ENCODE measurements at places on chromosomes 1 and 21. TPM values are rescaled to one million over a fixed set of nuclear protein-coding genes. Genes with fewer than 3 reads are reported as not detected.

DNA sequence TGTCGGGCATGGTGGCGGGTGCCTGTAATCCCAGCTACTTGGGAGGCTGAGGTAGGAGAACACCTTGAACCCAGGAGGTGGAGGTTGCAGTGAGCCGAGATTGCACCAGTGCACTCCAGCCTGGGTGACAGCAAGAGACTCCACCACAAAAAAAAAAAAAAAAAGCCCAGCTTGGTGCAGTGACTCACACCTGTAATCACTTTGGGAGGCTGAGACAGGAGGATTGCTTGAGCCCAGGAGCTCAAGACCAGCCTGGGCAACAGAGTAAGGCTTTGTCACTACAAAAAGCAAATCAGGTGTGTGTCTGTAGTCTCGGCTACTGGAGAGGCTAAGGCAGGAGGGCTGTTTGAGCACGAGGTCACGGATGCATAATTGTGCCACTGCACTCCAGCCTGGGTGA lies 5.0 kb upstream of the H6PD start:
- no peaks in the 10 kb centered on the region for H3K36me3 ChIP-seq
- H3K4me1 ChIP-seq = peaks cover 4% of the 10 kb centered on the region
- no peak overlapping the region for H3K27ac ChIP-seq
- H3K27me3 ChIP-seq = peaks cover 10% of the 10 kb centered on the region

DNA sequence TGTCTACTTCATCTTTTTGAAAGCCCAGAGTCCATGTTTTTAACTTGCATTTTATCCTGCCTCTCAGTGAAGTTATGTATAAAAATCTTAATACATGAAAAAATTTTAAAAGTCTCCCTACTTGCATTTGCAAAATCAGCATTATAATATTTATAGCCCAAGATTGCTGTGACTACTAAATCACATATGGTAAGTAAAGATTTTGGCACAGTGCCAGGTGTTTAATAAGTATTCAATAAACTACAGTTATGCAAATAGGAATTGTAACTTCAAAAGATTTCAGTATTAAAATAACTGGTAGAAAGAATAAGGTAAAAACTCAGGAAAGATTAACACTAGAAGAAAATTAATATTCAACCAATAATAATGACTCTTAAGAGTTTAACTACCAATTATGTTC lies 641.7 kb downstream of the LRRIQ3 start:
- DNase-seq = no peak
- H3K36me3 ChIP-seq = no peaks in the 10 kb centered on the region
- H3K4me1 ChIP-seq = no peaks in the 10 kb centered on the region
- H3K27ac ChIP-seq = no peak overlapping the region
- H3K27me3 ChIP-seq = no peaks in the 10 kb centered on the region
- no peak overlapping the region for H3K4me3 ChIP-seq

DNA sequence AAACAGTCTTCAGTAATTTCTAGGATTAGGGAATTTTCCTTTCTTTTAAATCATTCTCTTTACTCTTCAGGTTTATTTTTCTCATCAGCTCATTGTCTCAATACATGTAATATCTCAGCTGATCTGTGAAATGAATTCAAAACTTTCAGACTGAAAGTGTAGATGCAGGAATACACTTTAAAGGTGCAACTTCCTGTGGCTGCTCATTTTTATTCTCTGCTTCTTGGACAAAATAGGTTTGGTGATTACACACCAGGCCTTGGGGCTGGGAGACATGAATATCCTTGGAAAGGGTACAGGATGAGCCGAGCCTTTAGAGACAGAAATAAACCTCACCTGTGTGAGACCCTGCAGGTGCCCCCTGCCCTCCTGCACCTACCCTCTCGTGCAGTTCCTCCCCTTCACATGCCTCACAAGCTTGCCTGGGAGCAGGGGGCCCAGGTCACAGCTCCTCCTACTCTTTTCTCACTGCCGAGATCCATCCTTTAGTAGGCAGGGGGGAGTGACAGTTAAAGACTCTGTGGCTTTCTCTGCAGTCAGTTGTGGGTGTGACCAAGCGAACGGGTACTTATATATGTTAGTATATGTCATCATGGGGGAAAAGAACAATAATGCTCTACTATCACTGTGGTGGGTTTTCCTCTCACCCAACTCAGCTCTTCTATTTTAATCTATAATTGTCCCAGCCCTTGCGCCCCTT lies 23.6 kb downstream of the XCL2 start:
- peaks cover 26% of the 10 kb centered on the region for H3K4me1 ChIP-seq
- no peak for DNase-seq
- H3K27me3 ChIP-seq = no peaks in the 10 kb centered on the region

GRCh38 chr1:17618558-17619247 lies 79.2 kb downstream of the ARHGEF10L start:
- H3K4me1 ChIP-seq = peaks cover 2% of the 10 kb centered on the region
- H3K27ac ChIP-seq = no peak overlapping the region
- DNase-seq = no peak
- H3K27me3 ChIP-seq = peaks cover 41% of the 10 kb centered on the region
- H3K4me3 ChIP-seq = no peak overlapping the region

The GSTM1 gene
- 34.5 TPM for total RNA-seq

- H3K36me3 ChIP-seq = no peaks in the 10 kb centered on the region
- no peak overlapping the region for H3K4me3 ChIP-seq
- H3K4me1 ChIP-seq = no peaks in the 10 kb centered on the region
- H3K27ac ChIP-seq = no peak overlapping the region
These were observed 409.4 kb downstream of the VAV3 start for GRCh38 chr1:107555578-107555977.

The NGF gene
- not detected for total RNA-seq

DNA sequence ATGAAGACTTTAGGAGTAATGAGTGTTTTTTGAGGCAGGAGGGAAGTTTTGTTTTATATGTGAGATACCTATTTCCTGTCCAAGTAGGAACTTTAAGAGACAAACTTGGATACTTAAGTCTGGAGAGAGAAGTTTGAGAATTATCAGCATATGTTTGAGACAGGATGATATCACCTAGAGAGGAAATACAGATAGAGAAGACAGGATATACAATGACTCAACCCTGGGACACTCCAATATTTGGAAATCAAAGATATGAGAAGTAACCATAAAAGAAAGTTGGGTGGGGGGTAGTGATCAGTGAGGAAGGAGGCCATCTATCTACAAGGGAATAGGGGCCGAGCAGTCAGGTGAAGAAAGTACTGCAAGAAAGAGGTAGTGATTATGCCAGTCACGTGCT lies 6.5 kb downstream of the LCE7A start:
- no peak for DNase-seq
- no peak overlapping the region for H3K27ac ChIP-seq
- H3K36me3 ChIP-seq = no peaks in the 10 kb centered on the region
- H3K27me3 ChIP-seq = peaks cover 17% of the 10 kb centered on the region

GRCh38 chr21:42121794-42122193 lies 50.7 kb downstream of the UMODL1 start:
- DNase-seq = no peak
- no peak overlapping the region for H3K27ac ChIP-seq

The CENPS gene
- total RNA-seq = 3.8 TPM

- H3K4me1 ChIP-seq = peaks cover 2% of the 10 kb centered on the region
- H3K4me3 ChIP-seq = no peak overlapping the region
- H3K27me3 ChIP-seq = no peaks in the 10 kb centered on the region
- no peak for DNase-seq
- no peak overlapping the region for H3K27ac ChIP-seq
- no peaks in the 10 kb centered on the region for H3K36me3 ChIP-seq
These were observed 90.9 kb downstream of the TMEM200B start for GRCh38 chr1:29032841-29033240.

- peaks cover 29% of the 10 kb centered on the region for H3K27me3 ChIP-seq
- peaks cover under 1% of the 10 kb centered on the region for H3K4me1 ChIP-seq
- H3K27ac ChIP-seq = no peak overlapping the region
- no peak for DNase-seq
- H3K4me3 ChIP-seq = no peak overlapping the region
- H3K36me3 ChIP-seq = no peaks in the 10 kb centered on the region
These were observed 131.5 kb upstream of the LMO4 start for GRCh38 chr1:87197156-87197555.

DNA sequence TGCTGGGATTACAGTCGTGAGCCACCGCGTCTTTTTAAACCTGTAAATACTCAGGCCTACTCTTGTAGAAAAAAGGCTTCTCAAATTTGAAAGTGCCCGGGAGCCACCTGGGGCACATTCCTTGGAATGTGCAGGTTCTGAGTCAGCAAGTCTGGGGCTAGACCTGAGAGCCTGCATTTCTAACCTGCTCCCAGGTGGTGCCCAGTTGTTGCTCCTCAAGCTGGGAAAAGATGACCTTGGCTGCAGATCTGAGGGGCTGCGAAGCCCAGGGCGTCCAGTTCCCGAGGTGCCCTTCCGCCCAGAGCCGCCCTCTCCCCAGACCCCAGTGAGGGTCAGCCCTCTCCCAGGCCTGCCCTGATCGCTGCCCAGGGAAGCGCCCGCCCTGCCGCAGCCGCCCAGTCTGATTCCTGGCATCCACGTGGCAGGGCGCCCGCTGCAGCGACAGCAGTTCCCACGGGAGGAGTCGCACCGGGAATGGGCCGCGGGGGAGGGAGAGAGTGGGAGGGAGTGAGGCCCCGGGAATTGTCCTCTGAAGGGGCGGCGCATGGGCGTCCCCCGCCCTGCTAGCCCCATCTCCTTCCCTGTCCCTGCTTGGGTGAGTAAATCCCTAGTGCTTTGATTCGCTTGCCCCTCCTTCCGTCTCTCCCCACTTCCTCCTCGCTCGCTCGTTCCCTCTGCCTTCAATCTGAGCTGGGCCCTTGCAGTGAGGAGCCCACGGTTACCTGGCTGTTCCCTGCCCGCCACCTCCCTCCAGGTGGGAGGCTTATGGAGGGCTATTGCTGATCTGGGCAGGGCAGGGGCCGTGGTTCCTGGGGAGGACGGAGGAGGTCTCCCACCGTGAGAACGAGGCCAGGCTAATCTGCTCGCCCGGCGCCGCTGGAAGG lies 18.8 kb upstream of the TENT5B start:
- H3K27ac ChIP-seq = no peak overlapping the region
- H3K27me3 ChIP-seq = peaks cover 10% of the 10 kb centered on the region
- H3K4me3 ChIP-seq = no peak overlapping the region
- H3K36me3 ChIP-seq = peaks cover 3% of the 10 kb centered on the region

The UBE2U gene
- total RNA-seq = not detected

GRCh38 chr21:16180614-16181013 lies 450.8 kb downstream of the USP25 start:
- DNase-seq = no peak
- H3K4me3 ChIP-seq = no peak overlapping the region
- H3K36me3 ChIP-seq = no peaks in the 10 kb centered on the region
- H3K27ac ChIP-seq = no peak overlapping the region
- peaks cover 3% of the 10 kb centered on the region for H3K4me1 ChIP-seq
- H3K27me3 ChIP-seq = peaks cover 5% of the 10 kb centered on the region

The ADAMTS4 gene
- 0.31 TPM for total RNA-seq

DNA sequence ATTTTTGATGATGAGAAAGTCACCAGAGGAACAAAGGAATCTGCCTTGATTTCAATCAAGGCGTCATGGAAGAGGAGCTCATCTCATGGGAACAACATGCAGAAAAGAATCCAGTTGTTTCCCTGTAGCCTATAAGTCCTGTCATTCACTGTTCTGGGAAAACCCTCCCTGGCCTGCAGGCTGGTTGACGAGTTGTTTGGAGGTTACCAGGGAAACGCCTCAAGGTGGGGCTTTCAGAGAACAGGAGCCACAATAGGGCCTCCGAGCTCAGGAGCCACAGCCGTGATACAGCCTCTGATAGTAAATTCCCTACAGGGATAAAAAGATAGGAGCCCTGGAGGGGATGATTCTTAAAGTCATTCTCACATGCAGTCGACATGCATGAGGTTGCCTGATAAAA lies 135.2 kb downstream of the PSMG1 start:
- DNase-seq = no peak
- H3K27me3 ChIP-seq = peaks cover 12% of the 10 kb centered on the region
- no peak overlapping the region for H3K27ac ChIP-seq
- H3K4me1 ChIP-seq = no peaks in the 10 kb centered on the region
- H3K4me3 ChIP-seq = no peak overlapping the region
- H3K36me3 ChIP-seq = no peaks in the 10 kb centered on the region

GRCh38 chr21:28509031-28509430 lies 483.6 kb downstream of the LTN1 start:
- H3K4me1 ChIP-seq = no peaks in the 10 kb centered on the region
- no peak for DNase-seq
- H3K4me3 ChIP-seq = no peak overlapping the region
- H3K36me3 ChIP-seq = no peaks in the 10 kb centered on the region
- H3K27ac ChIP-seq = no peak overlapping the region

The GBP2 gene
- total RNA-seq = 98.8 TPM

- no peaks in the 10 kb centered on the region for H3K4me1 ChIP-seq
- DNase-seq = no peak
- H3K27ac ChIP-seq = no peak overlapping the region
- H3K27me3 ChIP-seq = no peaks in the 10 kb centered on the region
- peaks cover 7% of the 10 kb centered on the region for H3K36me3 ChIP-seq
- H3K4me3 ChIP-seq = no peak overlapping the region
These were observed 9.8 kb upstream of the IPO9 start for GRCh38 chr1:201818971-201819750.

The TAS1R3 gene
- total RNA-seq = 0.96 TPM

The SLC44A5 gene
- 1.1 TPM for total RNA-seq

DNA sequence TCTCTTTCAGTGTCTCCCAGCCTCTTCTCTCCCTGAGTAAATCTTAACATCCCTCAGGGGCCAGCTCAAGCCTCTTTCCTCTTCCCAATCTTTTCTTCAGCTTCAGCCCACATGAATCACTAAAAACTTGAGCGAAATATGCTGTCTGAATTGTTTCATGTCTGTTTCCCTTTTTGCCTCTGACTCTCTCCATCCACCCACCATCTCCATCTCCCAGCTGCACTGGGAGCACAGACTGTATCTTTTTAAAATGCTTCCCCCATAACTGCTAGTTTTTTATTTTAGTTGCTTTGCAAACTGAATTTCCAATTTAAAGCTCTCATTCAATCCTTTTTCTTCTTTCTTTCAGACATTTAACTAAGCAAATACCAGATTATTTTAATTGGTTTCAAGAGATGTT lies 3.0 kb upstream of the AHCTF1 start:
- H3K27ac ChIP-seq = no peak overlapping the region
- peaks cover 18% of the 10 kb centered on the region for H3K4me1 ChIP-seq
- peaks cover 4% of the 10 kb centered on the region for H3K36me3 ChIP-seq
- no peak for DNase-seq
- no peaks in the 10 kb centered on the region for H3K27me3 ChIP-seq

DNA sequence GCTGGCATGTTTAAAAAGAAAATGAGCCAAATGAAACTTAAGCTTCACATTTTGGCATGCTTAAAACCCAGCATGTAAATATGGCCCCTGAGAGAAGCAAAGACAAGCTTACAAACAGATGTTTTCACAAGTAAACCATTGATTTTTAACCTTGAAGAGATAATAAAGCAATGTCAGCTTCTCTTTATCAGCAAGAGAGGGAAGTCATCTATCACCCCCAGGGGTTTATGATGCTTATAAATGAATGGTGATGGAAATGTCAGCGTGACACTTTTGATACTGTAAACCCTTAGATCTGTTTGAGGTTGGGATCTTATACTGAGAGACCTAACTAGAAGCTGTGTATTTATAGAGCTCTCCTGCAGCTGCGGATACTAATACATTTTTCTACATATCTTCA lies 471.3 kb downstream of the PLA2G4A start:
- no peak overlapping the region for H3K4me3 ChIP-seq
- no peak for DNase-seq
- no peaks in the 10 kb centered on the region for H3K4me1 ChIP-seq
- no peak overlapping the region for H3K27ac ChIP-seq

- DNase-seq = no peak
- H3K27me3 ChIP-seq = peaks cover 46% of the 10 kb centered on the region
- no peak overlapping the region for H3K27ac ChIP-seq
- no peak overlapping the region for H3K4me3 ChIP-seq
- H3K36me3 ChIP-seq = no peaks in the 10 kb centered on the region
These were observed 144.0 kb downstream of the ROR1 start for GRCh38 chr1:63917571-63918417.

- H3K27me3 ChIP-seq = no peaks in the 10 kb centered on the region
- peaks cover 43% of the 10 kb centered on the region for H3K4me1 ChIP-seq
- DNase-seq = no peak
- no peaks in the 10 kb centered on the region for H3K36me3 ChIP-seq
- H3K4me3 ChIP-seq = peak overlapping the region; percentile 78
These were observed 351.0 kb upstream of the B3GALT2 start for GRCh38 chr1:193537266-193538002.

All from T-helper 17 cell (primary cell).